ENCODE measurements at places on chromosomes 16 and 17.

DNA sequence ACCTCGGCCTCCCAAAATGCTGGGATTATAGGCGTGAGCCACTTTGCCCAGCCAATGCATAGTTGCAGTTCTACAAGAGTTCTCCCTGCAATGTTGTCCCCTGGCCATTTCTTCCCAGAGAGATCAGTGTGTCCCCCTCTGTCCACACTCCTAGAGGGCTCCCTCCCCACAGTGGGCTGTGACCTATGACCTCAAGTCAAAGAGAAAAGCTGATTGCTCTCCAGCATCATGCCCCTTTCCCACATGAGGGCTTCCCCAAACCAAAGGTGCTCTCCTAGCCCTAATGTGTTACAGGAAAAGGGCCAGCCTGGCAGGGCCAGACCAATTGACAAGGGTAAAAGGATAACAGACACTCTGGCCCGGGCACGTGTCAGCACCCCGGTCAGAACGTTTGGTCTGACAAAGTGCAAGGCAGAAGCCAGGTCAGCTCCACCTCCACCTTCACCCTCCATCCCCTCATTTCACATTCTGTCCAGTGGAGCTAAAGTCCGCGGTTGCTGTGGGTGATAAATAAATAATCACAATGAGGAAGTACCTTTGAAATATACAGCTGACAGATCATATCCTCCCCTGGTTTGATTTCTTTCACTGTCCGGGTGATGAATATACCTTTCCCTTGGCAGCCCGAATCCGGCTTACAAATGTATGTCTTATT lies 17.8 kb downstream of the TTLL6 start:
- no peak for DNase-seq

- DNase-seq, result peak; percentile 45
These were observed 141.0 kb upstream of the KCNJ18 start for GRCh38 chr17:21551081-21551881.

GRCh38 chr17:34961093-34961911 lies at the start of the genes CCT6B and ZNF830:
Gene CCT6B (minus strand): TSS chr17:34961460. CDS start chr17:34961393, 67 bp downstream.
Gene ZNF830 (plus strand): TSS chr17:34961540. CDS start chr17:34961567, 27 bp downstream.
- peak; percentile 74 for DNase-seq

- DNase-seq, result no peak
These were observed 13.2 kb downstream of the LSM12 start for GRCh38 chr17:44053125-44053872.
